Fibroblast of pulmonary artery (primary cell): ENCODE measurements at places on chromosomes 4 and X.

DNA sequence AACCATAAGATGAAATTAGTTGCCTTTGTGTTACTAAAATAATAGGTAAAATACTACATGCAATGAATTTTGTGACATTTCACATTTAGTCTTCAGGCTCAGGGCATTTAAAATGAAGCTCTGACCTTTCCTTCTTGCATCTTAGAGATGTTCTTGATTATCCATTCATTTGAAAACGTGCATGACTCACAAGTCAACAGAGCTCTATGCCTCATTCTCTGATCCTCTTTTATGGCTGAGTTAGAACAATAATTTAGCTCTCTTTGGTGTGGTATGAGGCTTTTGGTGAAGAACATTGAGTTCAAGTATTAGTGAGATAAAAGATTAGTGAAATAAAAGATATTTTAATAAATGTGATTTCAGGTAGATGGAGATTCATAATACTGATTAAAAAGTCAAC lies 66.5 kb downstream of the TIGD2 start:
- DNase-seq = no peak

DNA sequence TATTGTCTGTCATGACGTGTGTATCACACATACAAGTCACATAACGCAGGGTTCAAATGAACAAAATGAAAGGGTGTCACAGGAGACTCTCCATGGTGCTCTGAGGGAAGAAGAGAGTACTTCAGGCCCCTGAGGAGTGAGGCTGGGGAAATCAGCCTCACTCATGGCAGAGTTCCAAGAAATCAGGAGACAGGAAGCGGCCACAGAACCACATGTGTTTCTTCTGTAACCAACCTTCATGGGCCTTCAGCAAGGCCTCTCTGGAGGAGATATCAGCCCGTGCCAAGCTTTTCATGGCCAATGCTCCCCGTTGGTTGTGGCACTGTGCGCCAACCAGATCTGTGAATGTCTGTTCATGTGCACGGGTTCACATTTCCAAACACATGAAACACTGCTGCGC lies 76.0 kb downstream of the NAT8L start:
- DNase-seq = peak; percentile 72

DNA sequence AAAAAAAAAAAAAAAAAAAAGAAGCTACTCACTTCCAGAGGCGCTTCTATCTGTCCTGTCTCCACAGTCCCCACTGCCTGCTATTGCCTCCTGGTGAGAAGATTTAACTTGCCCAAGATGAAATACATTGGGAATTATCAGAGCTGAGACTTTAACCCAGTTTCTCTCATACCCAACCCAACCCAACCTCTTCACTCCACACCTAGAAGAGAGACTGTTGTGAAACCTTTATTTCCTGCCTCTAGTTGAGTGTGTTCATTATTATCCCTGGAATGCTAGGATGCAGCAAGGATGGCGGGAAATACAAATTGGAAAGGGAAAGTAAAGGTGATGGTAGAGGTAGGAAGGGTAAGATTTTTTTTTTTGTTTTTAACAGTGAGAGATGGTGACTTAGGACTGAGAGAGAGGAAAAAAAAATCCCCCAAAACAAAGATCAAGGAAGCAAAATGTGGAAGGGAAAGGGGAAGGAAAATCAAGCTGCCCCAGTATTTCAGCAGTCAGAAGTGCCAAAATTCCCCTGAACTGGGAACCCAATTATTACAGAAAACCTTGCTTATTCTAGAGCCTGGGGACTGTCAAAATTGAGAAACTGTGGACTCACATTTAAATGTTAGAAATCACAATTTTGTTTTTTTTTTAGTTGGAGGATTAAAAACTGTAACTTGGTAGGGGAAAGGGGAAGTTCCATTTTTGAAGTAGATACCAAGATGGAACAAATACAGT lies 253.0 kb downstream of the PTTG2 start:
- DNase-seq = no peak

DNA sequence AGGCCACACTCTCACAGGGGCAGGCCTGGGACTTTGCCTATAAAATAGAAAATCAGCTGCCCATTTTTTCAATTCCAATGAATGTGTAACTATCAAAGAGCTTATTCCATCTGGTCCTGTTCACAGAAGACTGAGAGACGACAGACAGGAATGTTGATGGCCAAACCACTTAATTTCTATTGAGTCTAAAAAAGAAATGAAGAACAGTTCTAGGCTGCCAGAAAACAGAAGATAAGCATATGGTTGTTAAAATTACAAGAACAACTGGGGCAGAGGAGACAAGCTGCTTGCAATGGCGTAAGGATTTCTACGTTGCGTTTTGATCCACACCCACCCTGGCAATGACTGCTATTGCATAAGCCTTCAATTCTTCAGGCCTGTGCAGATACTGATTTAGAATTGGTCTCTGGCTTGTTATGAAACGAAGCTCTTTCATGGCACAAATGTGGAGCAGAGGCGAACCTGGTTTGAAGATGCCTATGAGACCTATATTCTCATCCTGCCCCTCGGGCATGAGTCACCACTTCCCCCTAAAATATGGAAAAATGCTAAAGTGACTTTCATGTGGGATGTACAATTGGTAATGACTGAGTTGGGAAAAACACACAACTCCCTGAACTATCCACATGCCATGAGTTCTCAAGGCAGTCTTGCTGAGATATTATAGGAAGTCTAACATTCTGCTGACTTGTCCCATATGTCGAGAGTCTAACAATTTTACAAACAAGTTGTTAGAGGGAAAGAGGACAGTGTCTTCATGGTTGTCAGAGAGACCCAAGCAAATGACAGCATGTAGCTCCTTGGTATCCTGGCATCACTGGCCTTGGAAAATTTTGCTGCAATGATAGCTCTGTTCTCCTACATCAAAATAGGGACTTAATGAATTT lies 37.9 kb upstream of the SORBS2 start:
- peak; percentile 81 for DNase-seq

GRCh38 chrX:9462456-9462855 lies 2.4 kb upstream of the TBL1X start:
- DNase-seq = no peak

DNA sequence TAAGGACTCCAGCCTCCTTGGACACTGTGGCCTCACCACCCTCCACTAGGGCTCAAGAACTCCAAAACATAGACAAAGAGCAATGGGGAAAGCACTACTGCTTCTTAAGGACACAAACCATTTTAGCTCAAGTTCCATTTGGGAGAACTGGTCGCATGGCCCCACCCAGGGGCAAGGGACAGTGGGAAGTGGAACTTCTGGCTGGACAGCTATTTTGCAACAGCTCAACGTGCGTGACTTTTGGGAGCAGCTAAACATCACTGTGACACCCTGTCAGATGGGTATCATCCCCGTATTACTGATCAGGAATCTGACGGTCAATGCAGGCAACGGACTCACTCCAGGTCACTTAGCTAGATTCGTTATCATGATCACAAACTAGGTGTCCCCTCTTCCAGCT lies 9.0 kb upstream of the GLOD5 start:
- no peak for DNase-seq

- DNase-seq = no peak
Observed at GRCh38 chr4:167084321-167084720, 150.0 kb downstream of the SPOCK3 start.

GRCh38 chr4:40559585-40560465 lies 69.8 kb downstream of the RBM47 start:
- DNase-seq = no peak

DNA sequence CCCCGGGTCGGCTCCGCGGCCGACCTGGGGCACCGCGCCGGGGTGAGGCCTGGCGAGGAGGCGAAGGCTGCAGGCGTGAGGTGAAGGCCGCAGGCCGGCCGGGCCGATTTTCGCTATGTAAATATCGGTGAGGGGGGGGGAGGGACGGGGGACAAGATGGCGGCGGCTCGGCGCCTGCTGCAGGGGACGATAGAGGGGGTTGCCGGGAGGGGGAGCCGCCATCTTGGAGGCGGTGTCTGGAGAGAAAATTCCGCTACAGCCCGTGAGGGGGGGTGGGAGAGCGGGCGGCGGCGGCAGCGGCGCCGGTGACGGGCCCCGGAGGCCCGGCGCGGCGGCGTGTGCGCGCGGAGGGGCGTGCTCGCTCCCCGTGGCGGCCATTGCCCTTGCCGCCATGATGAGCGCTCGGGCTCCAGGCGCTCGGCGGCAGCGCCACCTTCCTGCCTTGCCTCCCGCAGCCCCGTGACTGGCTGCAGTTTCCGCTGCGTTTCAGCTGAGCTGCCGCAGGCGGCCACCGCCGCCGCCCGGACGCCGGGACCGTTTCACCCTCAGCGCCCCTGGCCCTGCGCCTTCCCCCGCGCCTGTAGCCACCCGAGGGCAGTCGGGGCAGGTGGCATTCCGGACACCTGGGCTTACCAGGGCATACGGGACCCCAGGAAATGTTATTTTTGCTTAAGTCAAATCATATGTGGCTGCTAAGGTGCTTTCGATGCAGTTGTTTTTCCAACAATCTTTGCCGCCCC lies 692 bp downstream of the ZFX start:
- DNase-seq = peak; percentile 85

GRCh38 chr4:118273642-118274041 lies 79.2 kb downstream of the PRSS12 start:
- no peak for DNase-seq

DNA sequence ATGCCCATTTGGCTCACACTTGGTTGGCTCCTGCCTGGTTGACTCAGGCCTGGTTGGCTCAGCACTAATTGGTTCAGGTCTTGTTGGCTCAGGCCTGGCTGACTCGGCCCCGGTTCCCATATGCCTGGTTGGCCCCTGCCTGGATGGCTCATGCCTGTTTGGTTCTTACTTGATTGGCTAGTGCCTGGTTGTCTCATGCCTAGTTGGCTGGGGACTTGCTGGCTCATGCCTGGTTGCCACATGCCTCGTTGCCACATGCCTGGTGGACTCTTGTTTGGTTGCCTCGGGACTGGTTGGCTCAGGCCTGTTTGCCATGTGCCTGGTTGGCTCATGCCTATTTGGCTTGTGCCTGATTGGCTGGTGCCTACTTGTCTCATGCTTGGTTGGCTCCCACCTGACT lies 103.7 kb downstream of the APOOL start:
- DNase-seq = no peak

GRCh38 chr4:4203688-4204400 lies 22.9 kb downstream of the OTOP1 start:
- no peak for DNase-seq

DNA sequence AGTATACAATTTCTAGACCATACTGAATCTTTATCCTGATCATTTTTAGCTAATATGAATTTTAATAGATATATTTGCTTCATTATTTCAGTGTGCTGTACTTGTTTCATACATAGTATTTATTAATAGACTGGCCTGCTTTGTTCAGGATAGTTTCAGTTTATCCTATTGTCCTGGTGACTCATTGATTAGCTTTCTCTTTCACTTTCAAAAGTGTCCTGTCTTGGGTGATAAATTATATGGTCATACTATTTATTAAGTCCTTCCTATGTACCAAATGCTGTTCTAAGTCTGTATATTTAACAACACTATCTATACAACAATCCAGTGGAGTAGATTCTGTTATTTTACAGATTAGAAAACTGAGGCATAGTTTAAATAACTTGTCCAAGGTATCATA lies 153.8 kb upstream of the RAPGEF2 start:
- DNase-seq = peak; percentile 44

DNA sequence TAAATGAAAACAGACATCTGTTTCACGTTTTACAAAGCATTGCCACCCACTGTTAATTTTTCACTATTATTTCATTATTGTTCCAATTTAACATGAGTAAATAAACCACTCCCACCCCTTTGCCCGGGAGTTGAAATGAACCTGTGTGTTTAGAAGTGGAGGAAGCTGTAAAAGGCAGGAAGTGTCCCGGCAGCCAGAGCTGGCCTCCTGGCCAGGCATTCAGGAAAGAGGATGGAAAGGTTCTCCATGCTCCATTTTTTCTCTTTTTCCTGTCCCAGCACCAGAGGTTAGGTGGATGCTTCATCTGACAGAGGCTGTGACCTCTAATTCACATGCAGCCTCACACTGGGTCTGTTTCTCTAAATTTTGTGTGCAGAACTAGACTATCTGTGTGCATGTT lies 55.5 kb upstream of the LNX1 start:
- DNase-seq = no peak
